B cell (primary cell): ENCODE measurements at places on chromosomes 11 and 22. TPM values are rescaled to one million over a fixed set of nuclear protein-coding genes. Genes with fewer than 3 reads are reported as not detected.

Gene NCAPD3
- total RNA-seq, result 32.2 and 34.2 TPM in 2 replicates

Gene POLR3H
- 32.1 and 35.6 TPM in 2 replicates for total RNA-seq

Gene TIMP3
- not detected in 2 replicates for total RNA-seq

Gene NPAS4
- not detected in 2 replicates for total RNA-seq

Gene DNAJC24
- 24.6 and 31.3 TPM in 2 replicates for total RNA-seq

Gene SSRP1
- total RNA-seq, result 63.8 and 66.6 TPM in 2 replicates

Gene TYR
- not detected in 2 replicates for total RNA-seq

Gene KCNQ1
- 28.8 and 31.9 TPM in 2 replicates for total RNA-seq

Gene CCND1
- total RNA-seq, result 7.7 and 8.8 TPM in 2 replicates

Gene FTH1
- 1,265 and 1,314 TPM in 2 replicates for total RNA-seq

Gene CPT1B
- 55.0 and 59.8 TPM in 2 replicates for total RNA-seq

Gene CSRP3
- not detected in 2 replicates for total RNA-seq

Gene LAYN
- not detected in 2 replicates for total RNA-seq

Gene CREB3L1
- not detected in 2 replicates for total RNA-seq

Gene GGTLC2
- total RNA-seq, result not detected in 2 replicates

Gene JOSD1
- total RNA-seq, result 88.2 and 94.8 TPM in 2 replicates

Gene CNGA4
- 0.22 and 0.79 TPM in 2 replicates for total RNA-seq

Gene ZDHHC13
- 21.7 and 24.6 TPM in 2 replicates for total RNA-seq

Gene MAPK8IP1
- 1.4 and 2.1 TPM in 2 replicates for total RNA-seq

Gene DENND6B
- 10.3 and 10.6 TPM in 2 replicates for total RNA-seq

Gene ISX
- total RNA-seq, result not detected in 2 replicates

Gene SLC17A6
- not detected in 2 replicates for total RNA-seq

Gene SPA17
- total RNA-seq, result 0.46 and 0.76 TPM in 2 replicates

Gene CDC45
- total RNA-seq, result 0.49 and 0.56 TPM in 2 replicates

Gene FOLR1
- not detected in 2 replicates for total RNA-seq

Gene MRPL48
- total RNA-seq, result 26.6 and 28.3 TPM in 2 replicates

Gene APOL1
- 11.2 and 12.2 TPM in 2 replicates for total RNA-seq

Gene OR8D4
- total RNA-seq, result not detected in 2 replicates

Gene PKNOX2
- not detected in 2 replicates for total RNA-seq

Gene GUCY1A2
- total RNA-seq, result not detected in 2 replicates

Gene LIF
- total RNA-seq, result 0.24 and 0.47 TPM in 2 replicates

Gene ARHGAP42
- total RNA-seq, result 3.0 and 4.9 TPM in 2 replicates

Gene TNNI2
- 1.6 and 2.9 TPM in 2 replicates for total RNA-seq

Gene MUC5B
- not detected in 2 replicates for total RNA-seq

Gene P4HA3
- not detected in 2 replicates for total RNA-seq

Gene SNAP29
- 17.4 and 18.8 TPM in 2 replicates for total RNA-seq

Gene ZNF215
- 2.0 and 2.8 TPM in 2 replicates for total RNA-seq

Gene BTBD18
- total RNA-seq, result not detected in 2 replicates

Gene PVALB
- not detected in 2 replicates for total RNA-seq

Gene STIP1
- total RNA-seq, result 78.7 and 87.8 TPM in 2 replicates

Gene HSPB2
- not detected in 2 replicates for total RNA-seq

Gene DNAJC4
- 65.9 and 74.4 TPM in 2 replicates for total RNA-seq

Gene PRDM10
- total RNA-seq, result 17.5 and 18.1 TPM in 2 replicates
